ENCODE measurements at places on chromosomes 12 and 14.

- no peak for DNase-seq
Observed at GRCh38 chr12:52713960-52714886, 10.9 kb upstream of the KRT77 start.

GRCh38 chr12:79283364-79283763 is 407.4 kb downstream of the PAWR start:
- no peak for DNase-seq

DNA sequence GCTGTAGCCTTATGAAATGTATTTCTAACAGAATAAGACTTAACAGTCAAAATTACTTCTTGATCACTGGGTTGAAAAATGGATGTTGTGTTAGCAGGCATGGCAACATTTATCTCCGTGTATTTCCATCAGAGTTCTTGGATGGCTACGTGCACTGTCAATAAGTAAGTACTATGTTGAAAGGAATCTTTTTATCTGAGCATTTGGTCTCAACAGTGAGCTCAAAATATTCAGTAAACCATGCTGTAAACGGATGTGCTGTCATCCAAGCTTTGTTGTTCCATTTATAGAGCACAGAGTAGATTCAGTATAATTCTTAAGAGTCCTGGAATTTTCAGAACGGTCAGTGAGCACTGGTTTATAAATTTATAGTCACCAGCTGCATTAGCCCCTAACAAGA is 15.5 kb downstream of the SCAF11 start:
- DNase-seq = no peak

DNA sequence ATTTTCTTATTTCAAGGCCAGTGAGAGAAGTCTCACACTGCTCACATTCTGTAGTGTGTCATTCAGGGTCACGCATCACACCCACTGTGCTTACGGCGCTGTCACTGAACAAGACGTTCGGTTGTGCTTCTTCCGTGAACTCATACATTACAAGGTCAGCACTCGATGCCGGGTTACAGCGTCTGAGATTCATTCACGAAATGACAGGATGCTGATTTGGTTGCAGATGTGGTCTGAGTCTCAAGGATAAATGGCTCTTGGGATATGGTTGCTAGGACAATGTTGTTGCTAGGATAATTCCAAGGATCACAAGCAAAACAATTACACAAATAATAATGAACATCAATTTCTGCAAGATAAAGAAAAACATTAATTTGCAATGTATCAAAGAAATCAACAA is 47.4 kb downstream of the STX2 start:
- no peak for DNase-seq

GRCh38 chr14:51922624-51923023 is 62.2 kb downstream of the GNG2 start:
- DNase-seq = no peak

GRCh38 chr12:75505706-75506312 is 5.6 kb downstream of the KRR1 start:
- no peak for DNase-seq

DNA sequence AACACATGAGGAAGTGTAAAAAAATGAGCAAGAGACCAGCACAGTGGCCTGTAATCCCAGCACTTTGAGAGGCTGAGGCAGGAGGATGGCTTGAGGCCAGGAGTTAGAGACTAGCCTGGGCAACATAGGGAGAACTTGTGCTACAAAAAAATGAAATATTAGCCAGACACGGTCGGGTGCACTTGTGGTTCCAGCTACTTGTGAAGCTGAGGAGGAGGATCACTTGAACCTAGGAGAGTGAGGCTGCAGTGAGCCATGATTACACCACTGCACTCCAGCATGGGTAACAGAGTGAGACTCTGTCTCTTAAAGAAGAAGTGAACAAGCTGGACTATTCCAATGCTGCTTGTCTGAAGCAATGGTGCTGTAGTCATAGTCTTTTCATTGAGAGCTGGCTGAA is 36.3 kb upstream of the MAP3K9 start:
- no peak for DNase-seq

- no peak for DNase-seq
Observed at GRCh38 chr12:77001276-77001675, 64.1 kb downstream of the E2F7 start.

GRCh38 chr12:89568484-89568883 is 42.6 kb upstream of the POC1B start:
- no peak for DNase-seq

DNA sequence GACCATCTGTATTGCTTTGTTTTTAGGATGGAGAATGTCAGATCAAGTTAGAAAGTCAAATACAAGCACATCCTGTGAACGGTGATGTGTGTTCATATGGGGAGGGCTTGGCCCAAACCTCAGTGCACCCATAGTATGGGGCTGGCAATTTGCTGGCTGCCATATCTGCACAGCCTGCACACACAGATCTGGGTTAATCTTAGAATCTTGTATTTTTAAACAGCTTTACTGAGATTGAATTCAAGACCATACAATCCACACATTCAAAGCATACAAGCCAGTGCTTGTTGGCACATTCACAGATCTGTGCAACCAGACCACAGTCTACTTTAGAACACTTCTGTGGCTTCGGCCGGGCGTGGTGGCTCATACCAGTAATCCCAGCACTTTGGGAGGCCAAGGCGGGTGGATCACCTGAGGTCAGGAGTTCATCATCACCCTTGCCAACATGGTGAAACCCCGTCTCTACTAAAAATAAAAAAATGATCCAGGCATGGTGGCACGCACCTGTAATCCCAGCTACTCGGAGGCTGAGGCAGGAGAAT is 90.4 kb downstream of the CCDC92 start:
- DNase-seq = no peak

- DNase-seq = no peak
Observed at GRCh38 chr14:95033682-95034632, 123.4 kb downstream of the DICER1 start.

- no peak for DNase-seq
Observed at GRCh38 chr12:14810167-14810952, 3.6 kb downstream of the SMCO3 start.

- no peak for DNase-seq
Observed at GRCh38 chr14:86673523-86673969, 1143.6 kb downstream of the FLRT2 start.

GRCh38 chr14:66268802-66269334 is 217.3 kb upstream of the CCDC196 start:
- no peak for DNase-seq

- DNase-seq = no peak
Observed at GRCh38 chr14:104140213-104140462, 1.8 kb downstream of the KIF26A start.

DNA sequence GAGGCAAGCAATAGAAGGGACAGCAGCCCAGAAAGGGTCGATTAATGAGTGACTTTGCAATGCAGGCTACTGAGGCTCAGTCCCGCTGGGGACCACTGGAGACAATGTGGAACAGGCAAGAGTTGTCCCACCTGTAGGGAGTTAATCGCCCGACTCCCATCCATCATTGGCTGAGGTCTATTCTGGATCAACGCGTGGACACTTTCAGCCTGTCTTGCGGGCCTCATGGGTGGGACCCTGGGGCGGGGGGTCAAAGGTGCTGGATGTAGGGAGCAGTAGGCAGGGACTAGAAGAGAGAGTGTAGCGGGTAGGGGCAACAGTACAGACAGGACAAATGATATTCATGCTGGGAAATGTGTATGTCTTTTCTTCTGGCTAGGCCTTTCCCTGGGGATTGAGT is 6.1 kb downstream of the IFI27L2 start:
- DNase-seq = no peak

DNA sequence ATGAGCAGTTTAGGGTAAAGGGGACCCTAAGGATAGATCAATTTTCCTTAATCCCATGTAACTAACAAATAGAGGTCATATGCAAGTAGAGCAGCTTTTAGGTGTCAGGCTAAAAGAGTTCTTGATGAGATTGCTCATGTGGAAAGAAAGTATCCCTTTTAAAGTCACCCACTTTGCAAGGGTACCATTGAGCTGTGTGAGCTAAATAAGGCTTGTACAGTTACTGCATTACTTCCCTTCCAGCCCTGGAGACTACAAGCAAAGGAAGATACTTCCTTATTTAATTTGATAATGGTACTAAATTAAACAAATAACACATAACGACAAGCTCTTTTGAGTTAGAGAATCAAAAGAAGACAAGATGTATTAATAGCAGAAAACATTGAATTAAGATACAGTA is 191.7 kb downstream of the TMX1 start:
- no peak for DNase-seq

DNA sequence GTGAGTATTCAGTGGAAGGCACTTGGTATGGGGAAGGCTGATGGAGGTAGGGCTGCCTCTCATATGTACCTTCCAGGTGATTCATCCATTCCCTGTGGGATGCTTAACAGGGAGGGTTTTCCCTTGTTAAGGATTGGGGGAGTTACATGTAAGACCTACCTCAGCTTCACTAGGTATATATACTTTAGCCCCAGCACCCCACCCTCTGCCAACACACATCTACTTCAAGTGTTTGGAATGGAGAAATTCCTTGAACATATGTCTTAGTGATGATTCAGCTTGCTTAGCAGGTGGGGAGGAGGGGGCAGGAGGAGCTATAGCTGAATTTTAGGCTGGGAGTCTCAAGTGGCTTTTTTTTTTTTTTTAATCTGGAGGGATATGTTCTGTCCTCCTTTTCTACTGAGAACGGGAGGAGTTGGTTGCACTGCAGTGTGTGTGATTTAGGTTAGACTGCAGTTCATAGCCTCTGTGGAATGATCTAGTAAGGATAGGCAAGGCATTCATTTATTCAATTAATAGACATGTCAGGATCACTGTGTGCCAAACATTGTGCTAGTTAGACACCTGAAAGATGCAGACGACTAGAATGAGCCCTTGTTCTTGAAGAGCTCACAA is 1.7 kb downstream of the PIP4K2C start:
- no peak for DNase-seq

DNA sequence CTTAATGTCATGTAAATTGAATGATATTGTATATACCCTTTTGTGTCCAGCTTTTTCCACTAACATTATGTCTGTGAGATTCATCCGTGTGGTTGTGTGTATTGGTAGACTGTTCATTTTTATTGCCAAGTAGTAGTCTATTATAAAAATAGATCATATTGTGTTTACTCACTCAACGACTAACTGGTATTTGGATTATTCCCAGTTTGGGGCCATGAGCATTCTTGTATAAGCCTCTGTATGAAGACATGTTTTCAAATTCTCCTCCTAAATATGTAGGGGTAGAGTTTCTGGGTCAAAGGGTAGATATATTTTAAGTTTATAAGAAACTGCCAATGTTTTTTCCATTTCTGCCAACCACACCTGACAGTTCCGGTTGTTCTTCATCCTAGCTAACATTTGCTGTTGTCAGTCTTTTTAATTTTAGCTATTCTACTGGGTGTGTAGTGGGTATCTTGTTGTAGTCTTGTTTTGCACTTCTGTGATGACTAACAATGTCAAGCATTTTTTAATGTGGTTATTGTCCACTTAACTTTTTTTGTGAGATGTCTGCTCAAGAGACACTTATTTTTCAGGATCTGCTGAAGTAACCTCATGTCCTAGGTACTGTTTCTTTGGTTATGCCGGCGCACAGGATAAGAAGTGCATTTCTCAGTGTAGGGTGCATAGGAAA is 93.2 kb downstream of the DACT1 start:
- DNase-seq = no peak

GRCh38 chr12:6946033-6946919 is 2.5 kb downstream of the C12orf57 start:
- no peak for DNase-seq

GRCh38 chr14:55151601-55152000 is 22.5 kb downstream of the LGALS3 start:
- no peak for DNase-seq

GRCh38 chr12:128613837-128614590 is 209.7 kb downstream of the SLC15A4 start:
- no peak for DNase-seq

DNA sequence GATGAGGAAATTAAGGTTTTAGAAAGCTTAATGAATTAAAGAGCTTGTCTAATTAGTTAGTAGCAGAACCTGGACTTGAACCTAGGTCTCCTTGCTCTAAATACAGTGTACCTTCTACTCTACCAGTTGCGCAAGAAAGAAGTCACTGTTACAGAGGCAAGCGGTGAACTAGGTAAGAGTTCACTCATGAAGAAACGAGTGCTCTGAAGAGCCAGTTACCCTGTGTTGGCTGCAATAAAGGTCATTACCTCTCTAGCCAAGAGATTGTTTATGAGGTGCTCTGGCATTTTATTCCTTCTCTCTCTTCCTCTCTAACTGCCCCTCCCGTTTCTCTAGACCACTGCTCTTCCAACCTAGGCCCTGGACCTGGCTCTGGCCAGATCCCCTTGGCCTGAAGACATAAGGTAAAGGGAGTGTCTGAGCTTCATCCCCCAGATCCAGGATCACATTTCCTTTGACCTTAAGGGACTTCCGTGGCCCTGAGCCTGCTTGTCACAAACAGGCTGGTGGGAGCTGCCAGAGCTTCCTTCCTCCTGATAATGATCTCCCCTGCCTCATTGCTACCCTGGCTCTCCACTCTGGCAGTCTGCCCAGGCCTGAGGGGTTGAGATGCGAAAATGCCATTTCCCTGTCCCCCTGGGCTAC is 1.9 kb downstream of the RNASE7 start:
- DNase-seq = no peak

- no peak for DNase-seq
Observed at GRCh38 chr12:63849106-63849620, 4.7 kb downstream of the SRGAP1 start.

- no peak for DNase-seq
Observed at GRCh38 chr12:53825246-53826081, 73.7 kb upstream of the CISTR start.

DNA sequence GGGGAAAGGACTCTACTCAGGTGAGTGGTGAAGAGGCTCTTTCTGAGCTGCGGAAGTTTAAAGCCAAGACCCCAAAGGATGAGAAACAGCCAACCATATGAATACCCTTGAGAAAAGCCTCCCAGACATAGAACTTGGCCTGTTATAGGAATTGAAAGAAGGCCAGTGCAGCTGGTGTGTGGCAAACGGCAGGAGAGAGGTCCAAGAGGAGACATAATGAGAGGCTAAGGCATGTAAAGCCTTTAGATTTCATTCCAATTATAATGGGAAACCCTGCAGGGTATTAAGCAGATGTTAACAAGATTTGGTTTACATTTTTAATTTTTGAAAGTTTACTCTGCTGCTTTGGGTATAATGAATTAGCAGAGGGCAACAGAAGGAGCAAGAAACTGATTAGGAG is 552.1 kb upstream of the FBXO33 start:
- DNase-seq = no peak

DNA sequence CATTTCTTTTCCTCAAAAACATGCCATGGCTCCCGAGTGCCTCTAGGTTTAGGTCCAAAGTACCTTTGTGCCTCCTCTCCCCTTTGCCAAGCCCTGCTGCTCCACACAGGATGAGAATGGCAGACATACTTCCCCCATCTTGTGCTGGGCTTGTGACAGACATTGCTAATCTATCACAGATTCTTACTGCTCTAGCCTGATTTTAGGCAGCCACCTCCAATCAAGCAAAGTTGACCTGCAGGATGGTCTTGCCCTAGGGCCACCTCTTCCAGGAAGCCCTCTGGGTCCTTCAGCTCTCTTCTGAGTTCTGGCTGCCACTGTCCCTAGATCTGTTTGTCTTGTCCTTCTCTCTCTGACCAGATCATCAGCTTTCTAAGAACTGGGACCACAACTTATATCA is 20.5 kb downstream of the FOXN4 start:
- DNase-seq = no peak

GRCh38 chr12:58557171-58557570 is 363.1 kb downstream of the LRIG3 start:
- no peak for DNase-seq

Data from thymus (tissue), 14 donors.